ENCODE measurements at places on chromosomes 6 and 20. TPM values are rescaled to one million over a fixed set of nuclear protein-coding genes. Genes with fewer than 3 reads are reported as not detected.

POLR3F gene
- 27.0 TPM for polyA plus RNA-seq

BEND6 gene
- polyA plus RNA-seq = 28.0 TPM

ZFP57 gene
- polyA plus RNA-seq = not detected

BPIFB2 gene
- not detected for polyA plus RNA-seq

C6orf15 gene
- not detected for polyA plus RNA-seq

ARFGEF3 gene
- polyA plus RNA-seq = 10.4 TPM

PTPRT gene
- 5.5 TPM for polyA plus RNA-seq

VIP gene
- not detected for polyA plus RNA-seq

OR2B6 gene
- polyA plus RNA-seq = not detected

TCF21 gene
- polyA plus RNA-seq = not detected

INSM1 gene
- 0.11 TPM for polyA plus RNA-seq

SCRT2 gene
- polyA plus RNA-seq = 0.36 TPM

TEAD3 gene
- 0.19 TPM for polyA plus RNA-seq

EMILIN3 gene
- polyA plus RNA-seq = 0.53 TPM

TINAG gene
- not detected for polyA plus RNA-seq

CFAP206 gene
- polyA plus RNA-seq = 5.3 TPM

BANF2 gene
- 21.1 TPM for polyA plus RNA-seq

COL9A1 gene
- 2.4 TPM for polyA plus RNA-seq

SLC13A3 gene
- polyA plus RNA-seq = 0.78 TPM

GNAS-AS1 gene
- not detected for polyA plus RNA-seq

RSPH4A gene
- polyA plus RNA-seq = 2.7 TPM

FGD2 gene
- not detected for polyA plus RNA-seq

SLC22A7 gene
- polyA plus RNA-seq = not detected

SLC35D3 gene
- polyA plus RNA-seq = not detected

PHACTR3 gene
- 15.5 TPM for polyA plus RNA-seq

AURKA gene
- polyA plus RNA-seq = 3.5 TPM

FAM162B gene
- polyA plus RNA-seq = not detected

MAK gene
- not detected for polyA plus RNA-seq

EGFL8 gene
- 3.6 TPM for polyA plus RNA-seq

HSPA12B gene
- 0.35 TPM for polyA plus RNA-seq

SIRPB1 gene
- 5.8 TPM for polyA plus RNA-seq

BMP2 gene
- polyA plus RNA-seq = 0.79 TPM

SAMD5 gene
- 0.62 TPM for polyA plus RNA-seq

GNMT gene
- not detected for polyA plus RNA-seq

PRDM1 gene
- 0.55 TPM for polyA plus RNA-seq

NRN1 gene
- 5.6 TPM for polyA plus RNA-seq

DUSP15 gene
- polyA plus RNA-seq = not detected
